Kidney epithelial cell (primary cell): ENCODE measurements at places on chromosomes 6 and 20.

GRCh38 chr20:62518911-62519310, 43.1 kb upstream of the GATA5 start:
- DNase-seq: no peak

DNA sequence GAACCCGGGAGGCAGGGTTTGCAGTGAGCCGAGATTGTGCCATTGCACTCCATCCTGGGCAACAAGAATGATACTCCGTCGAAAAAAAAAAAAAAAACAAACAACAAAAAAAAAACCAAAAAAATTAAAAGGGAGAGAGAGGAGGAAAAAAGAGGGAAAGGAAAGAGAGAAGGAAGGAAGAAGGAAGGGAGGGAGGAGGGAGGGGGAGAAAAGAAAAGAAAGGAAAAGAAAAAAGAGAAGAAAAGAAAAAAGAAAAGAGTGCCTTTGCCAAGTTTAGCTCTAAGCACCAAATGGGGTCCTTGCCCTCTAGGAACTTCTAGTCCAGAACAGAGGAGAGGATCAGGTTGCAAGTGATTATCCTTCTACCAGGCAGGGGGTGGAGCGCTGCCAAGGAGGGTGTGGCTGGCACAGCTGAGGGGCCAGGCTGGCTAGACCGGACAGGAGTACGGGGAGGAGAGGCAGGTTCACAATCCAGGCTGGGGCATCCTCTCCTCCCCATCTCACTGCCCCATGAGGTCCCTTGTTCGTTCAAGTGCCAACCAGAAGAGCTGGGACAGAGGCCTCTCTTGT, 19.1 kb downstream of the GNAS start:
- no peak for DNase-seq

DNA sequence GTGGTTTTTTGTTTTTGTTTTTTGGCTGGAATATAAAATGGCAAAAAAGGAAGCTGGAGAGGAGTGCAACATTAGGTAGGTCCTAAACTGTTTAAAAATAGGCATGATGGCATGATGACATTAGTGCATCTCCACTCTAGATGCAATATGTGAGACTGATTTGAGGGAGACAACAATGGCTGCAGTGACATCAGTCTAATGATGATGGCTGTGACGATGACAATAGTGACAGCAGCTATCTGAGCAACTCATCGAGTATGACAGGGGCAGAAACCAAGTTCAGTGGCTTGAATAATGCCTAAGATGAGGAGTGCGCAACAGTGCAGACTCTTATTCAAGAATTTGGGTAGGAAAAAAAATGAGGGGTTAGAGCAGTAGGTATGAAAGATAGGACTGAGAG, 82.0 kb downstream of the HS3ST5 start:
- no peak for DNase-seq

GRCh38 chr6:147867433-147868226, 359.1 kb downstream of the SAMD5 start:
- no peak for DNase-seq

GRCh38 chr6:96468681-96469224, 52.9 kb upstream of the UFL1 start:
- no peak for DNase-seq

- peak; percentile 51 for DNase-seq
Measured at GRCh38 chr6:146700078-146700686, 101.4 kb downstream of the ADGB start.

DNA sequence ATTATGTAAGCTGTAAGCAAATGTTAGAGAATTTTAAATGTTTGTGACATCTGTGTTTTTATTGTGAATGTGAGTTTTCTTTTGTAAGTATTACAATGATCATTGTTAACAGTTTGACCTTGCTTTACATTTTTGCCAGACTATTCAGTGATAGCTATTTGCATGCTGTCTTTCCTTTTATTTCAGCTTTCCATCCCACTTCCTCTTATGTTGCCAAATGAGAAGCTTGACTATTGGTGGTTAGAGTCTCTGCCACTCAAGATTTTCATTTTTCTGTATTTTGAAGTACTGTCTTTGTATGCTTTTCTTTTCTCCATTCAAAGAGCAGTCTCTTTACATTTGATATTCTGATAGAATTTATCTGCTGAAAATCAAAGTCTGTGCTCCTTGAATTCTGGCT, 104.1 kb downstream of the PRIM2 start:
- no peak for DNase-seq

- DNase-seq: no peak
Measured at GRCh38 chr6:169474362-169474761, 220.7 kb upstream of the THBS2 start.

GRCh38 chr20:53215166-53215565, 243.0 kb downstream of the TSHZ2 start:
- no peak for DNase-seq

- DNase-seq: no peak
Measured at GRCh38 chr20:11551479-11551878, 366.2 kb upstream of the BTBD3 start.

- DNase-seq: no peak
Measured at GRCh38 chr20:19125508-19125907, 86.9 kb upstream of the SLC24A3 start.

GRCh38 chr6:35052694-35053565, 88.2 kb downstream of the TCP11 start:
- DNase-seq: no peak

GRCh38 chr20:40192529-40192928, 496.5 kb downstream of the MAFB start:
- no peak for DNase-seq

DNA sequence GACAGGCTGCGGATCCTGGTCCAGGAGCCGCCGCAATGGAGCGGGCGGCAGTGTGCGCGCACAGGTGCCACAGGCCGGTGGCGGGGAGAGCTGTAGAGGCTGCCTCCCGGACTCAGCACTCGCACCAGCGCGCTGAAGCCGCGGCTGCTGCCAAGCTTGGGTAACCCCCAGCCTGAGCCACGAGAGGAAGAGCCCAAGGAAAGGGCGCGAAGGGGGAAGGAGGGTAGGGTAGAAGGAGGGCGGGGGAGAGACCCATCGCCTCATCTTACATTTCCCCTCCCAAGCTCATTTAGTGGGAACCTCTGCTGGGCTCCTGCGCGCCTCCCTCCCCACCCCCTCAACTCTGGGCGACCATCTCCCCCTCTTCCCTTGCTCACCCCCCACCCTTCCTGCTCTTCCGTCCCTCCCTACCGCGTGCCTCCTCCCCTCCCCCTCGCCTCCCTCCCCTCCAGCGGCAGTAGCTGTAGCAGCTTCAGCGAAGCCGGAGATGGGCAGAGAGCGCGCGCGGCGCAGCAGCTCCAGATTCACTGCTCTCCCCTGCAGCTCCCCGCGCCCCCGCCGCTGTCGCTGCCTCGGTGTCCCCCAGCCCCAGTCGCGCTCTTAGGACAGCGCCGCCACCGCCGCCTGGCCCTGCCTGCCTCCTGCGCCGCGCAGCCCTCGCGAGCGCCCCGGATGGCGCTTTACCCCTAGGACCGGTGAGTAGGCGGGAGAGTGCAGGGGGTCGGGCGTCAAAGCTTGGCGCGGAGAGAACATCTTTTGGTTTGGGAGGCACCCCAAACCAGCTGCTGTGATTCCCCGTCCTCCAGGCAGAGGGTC, at the start of gene FUT9:
Gene FUT9, plus strand, starts transcription at position 457 of the 816 bp plus-strand sequence. CDS start 187,182 bp downstream, outside the sequence.
- peak; percentile 19 for DNase-seq

- no peak for DNase-seq
Measured at GRCh38 chr6:160055813-160056212, 65.8 kb upstream of the SLC22A1 start.

DNA sequence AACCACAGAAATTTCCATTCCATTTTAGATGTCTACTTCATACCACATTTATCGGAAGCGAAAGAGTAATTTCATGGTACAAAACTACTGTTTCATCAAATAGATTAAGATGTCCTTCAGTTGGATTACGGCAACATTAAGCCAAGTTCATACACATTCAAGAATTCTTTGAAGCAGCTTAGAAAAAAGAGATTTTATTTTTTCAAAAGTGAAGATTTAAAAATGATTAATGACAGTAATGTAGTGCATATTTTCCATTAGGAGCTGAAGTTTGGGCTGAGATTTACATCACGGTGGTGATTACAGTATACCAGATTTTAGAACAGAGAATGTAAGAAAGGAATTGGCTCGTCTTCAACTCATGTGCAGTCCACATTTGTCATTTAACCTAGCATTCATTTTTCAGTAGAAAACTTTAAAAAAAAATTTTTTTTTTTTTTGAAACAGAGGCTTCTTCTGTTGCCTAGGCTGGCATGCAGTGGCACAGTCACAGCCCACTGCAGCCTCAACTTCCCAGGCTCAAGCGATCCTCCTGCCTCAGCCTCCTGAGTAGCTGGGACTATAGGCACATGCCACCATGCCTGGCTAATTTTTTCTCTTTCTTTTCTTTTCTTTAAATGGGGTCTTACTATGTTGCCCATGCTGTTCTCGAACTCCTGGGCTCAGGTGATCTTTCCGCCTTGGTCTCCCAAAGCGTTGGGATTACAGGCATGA, 1.9 kb downstream of the SYNJ2 start:
- no peak for DNase-seq

DNA sequence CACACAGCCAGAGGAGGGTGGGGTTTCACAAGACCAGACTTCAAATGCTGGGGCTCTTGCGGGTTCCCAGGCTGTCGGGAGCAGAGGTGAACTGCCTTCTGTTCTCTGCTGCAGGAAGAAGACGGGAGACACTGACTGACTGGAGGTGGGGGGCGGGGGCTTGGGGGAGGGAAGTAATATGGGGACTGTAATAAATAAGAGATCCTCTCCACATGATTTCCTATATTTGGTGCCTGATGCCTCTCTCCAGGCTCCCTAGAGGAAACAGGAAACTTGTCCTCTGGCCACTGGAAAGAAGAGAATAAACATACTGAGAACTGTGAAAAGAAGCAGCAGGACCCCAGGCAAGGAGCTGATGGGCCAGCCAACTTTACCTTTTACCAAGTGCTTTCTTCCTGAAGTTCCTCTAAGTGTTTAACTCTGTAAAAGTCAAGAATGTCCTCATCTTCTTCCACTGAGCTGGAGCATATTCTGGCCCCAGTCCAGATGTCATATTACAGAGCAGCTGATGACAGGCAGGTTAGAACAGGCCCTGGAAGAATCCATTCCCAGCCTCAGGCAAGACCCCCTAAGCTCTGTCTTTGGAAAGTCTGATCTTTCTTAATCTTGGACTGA, 33.2 kb upstream of the ADGRF5 start:
- DNase-seq: no peak

- DNase-seq: no peak
Measured at GRCh38 chr6:140079328-140079727, 704.9 kb upstream of the CITED2 start.

DNA sequence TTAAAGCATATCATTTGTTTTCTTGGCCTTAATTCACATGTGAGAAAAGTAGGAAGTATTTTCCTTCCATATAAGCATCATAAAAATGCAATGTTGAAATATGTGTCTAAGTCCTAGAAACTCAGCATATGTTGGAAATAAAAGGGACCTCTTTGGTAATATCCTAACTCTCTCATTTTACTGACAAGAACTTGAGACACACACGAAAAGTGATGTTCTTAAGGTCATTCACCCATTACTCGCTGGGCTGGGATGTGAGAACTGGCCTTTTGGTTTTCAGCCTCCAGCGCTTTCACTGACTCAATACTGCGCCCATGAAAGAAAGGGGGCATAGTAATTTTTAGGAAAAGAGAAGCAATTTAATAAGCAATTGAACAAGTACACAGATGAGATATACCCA, 153.5 kb upstream of the SCGN start:
- DNase-seq: no peak

DNA sequence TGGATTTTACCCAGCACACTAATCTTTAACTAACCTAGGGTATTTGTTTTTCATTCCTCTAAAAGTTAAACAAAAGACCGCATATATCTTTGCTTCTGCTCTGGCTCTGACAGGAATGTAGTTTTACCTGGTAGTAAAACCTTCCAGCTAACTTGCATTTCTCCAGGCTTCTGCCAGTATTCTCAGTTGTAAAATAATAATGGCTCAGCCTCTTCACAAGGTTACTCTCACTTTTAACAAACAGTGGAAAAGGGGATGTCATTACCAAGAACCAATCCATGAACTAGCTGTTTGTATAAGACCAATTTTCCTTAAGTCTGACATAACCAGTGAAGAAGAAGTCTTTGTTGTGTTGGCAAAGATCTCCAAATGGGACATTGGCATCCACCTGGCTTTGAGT, 10.0 kb downstream of the THBS2 start:
- no peak for DNase-seq

- DNase-seq: peak; percentile 14
Measured at GRCh38 chr20:16205507-16205906, 367.7 kb downstream of the KIF16B start.

- DNase-seq: no peak
Measured at GRCh38 chr20:13984211-13984610, 6.2 kb downstream of the SEL1L2 start.

- peak; percentile 91 for DNase-seq
Measured at GRCh38 chr6:136403110-136403980, 113.7 kb upstream of the BCLAF1 start.

- no peak for DNase-seq
Measured at GRCh38 chr20:34980543-34981233, 25.0 kb downstream of the MYH7B start.

GRCh38 chr6:61949971-61950370, 336.1 kb downstream of the KHDRBS2 start:
- no peak for DNase-seq

DNA sequence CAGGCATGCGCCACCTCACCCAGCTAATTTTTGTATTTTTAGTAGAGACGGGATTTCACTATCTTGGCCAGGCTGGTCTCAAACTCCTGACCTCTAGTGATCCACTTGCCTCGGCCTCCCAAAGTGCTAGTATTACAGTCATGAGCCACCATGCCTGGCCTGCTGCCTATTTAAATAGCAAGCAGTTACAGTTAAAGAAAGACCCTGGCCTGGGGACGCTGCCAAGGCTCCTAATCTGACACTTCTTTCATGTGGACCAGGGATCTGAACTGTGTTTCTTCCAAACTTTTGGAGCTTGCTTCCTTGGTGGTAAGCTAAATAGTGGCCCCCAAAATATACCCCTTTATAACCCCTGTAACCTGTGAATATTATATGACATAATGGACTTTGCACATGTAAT, 15.3 kb downstream of the PPARD start:
- DNase-seq: no peak

GRCh38 chr6:46290421-46291274, 119.9 kb upstream of the ENPP5 start:
- DNase-seq: no peak

DNA sequence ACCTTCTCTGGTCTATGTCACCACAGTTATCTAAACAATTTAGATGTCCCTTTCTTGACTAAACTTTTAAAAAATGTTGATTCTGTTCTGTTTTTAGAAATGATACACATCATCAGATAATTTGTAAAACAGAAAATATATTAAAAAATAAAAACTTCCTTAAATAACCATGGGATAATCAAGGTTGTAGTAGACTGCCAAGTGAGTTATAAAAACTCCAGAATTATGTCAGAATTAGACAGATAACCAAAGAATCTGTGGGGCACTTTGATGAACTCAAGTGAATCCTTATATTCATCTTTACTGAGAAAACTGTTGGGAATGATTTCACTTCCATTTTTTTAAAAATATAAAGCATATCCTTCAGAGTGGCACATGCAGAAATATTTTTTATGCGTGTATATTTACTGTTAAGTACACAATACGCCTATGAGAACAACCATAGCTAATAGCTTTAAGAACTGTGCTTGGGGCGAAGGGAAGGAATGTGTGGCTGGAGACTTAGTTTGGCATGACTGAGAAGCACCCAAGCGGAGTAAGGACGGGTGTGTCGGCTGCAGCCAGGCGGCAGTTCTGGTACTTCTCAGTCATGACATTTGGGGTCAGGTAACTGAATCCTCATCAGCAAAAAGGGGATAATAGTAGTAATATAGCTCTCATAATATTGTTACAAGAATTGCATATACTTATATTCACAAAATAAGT, 604.7 kb upstream of the CITED2 start:
- peak; percentile 89 for DNase-seq
